ENCODE measurements at places on chromosomes 7 and 10.

GRCh38 chr10:1575481-1576244 lies 161.7 kb downstream of the ADARB2 start:
- no peak for DNase-seq

- DNase-seq: no peak
These were observed 22.5 kb upstream of the CHRM2 start for GRCh38 chr7:136845899-136846465.

DNA sequence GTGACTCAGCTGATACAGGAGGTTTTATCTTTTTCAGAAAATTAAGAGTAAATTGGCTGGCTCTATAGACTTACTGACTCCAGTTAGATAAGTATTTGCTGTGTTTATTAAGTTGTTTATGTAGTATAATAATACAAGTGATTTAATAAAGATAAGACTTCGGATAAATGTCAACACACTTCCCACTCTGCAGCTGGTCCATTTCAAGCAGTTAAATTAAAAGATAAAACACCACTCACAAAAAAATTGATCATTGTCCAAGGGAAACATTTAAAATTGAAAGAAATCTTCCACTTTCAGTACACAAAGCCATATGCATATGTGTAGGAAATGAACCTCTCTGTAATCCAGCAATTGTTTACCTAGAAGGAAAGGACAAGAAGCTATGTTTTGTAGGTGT lies 106.1 kb upstream of the SP8 start:
- no peak for DNase-seq

- DNase-seq: no peak
These were observed 37.4 kb downstream of the RASGEF1A start for GRCh38 chr10:43229208-43230061.

DNA sequence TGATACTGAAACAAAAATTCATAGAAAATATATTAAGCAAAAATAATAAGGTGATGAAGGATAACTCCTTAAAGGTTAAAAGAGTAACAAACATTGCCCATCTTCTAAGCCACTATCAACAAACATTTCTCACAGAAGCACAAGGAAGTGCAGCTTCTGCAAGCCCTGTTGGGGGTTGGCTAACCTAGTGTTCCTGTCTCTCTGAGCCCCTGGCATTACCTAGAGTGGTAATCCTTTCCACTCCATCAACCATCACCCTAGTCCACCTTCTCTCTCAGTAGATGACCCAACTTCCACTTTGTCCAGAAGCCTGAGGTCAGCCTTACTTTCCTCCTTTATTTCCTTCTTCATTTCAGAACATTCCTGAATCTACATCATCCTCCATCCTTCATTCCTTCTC lies 59.7 kb downstream of the HIPK2 start:
- no peak for DNase-seq

GRCh38 chr10:101000127-101000914 lies 713 bp downstream of the LZTS2 start:
- DNase-seq: no peak

DNA sequence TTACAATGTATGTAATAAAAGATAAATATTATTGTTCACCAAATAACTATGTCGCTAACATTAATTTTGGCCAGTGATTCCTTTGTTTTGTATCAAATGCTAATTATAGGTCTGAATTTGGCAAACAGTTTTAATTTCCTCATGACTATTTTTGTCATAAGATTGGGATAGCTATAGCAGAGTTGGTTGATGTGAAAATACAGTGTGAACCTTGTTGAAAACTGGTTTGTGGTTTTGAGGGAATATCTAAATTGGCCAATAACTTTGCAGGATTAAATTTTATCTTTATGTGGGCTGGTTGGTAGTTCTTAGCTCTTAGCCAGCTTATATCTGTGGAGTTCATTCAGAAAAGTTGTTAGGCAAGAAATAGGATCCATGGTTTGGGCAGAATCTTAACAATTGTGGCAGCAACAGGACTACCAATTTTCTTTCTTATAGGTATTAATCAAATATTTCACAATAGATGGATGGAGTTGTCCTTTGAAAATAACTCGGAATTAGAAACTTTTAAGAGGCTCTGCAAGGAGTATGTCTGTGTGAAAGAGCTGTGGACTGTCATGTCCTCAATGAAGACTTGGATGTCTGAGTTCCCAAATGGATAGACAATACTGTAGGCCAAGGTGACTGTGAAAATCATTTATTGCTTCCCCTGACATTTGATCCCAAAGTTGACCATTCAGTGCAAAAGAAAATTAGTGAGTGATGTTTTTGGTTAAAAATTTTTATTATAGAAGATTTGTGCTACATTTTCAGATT lies 73.5 kb downstream of the PRKG1 start:
- no peak for DNase-seq

DNA sequence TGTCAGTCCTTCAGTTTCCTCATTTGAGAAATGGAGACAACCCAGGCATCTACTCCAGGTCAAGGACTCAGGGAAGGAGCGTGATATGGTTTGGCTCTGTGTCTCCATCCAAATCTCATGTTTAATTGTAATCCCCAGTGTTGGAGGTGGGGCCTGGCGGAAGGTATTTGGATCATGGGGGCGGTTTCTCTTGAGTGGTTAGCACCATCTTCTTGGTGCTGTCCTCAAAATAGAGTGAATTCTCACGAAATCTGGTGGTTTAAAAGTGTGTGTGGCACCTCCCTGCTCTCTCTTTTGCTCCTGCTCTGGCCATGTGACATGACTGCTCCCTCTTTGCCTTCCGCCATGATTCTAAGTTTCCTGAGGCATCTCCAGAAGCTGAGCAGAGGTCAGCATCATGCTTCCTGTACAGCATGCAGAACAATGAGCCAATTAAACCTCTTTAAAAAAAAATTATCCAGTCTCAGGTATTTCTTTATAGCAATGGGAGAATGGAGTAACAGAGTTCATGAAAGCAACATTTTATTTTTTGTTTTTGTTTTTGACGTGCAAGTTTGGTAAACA lies 30.0 kb downstream of the ARHGAP22 start:
- DNase-seq: no peak

All from stimulated activated CD8-positive, alpha-beta memory T cell treated with anti-CD3 and anti-CD28 coated beads, Interleukin-7, amount 100 ng/mL, for 1 hour (primary cell).